ENCODE measurements at places on chromosomes 12 and 14. TPM values are rescaled to one million over a fixed set of nuclear protein-coding genes. Genes with fewer than 3 reads are reported as not detected.

- DNase-seq: no peak
These were observed 988 bp upstream of the TMEM263 start for GRCh38 chr12:106954462-106955376.

GRCh38 chr12:25884024-25884919, 74.2 kb upstream of the RASSF8 start:
- DNase-seq: no peak

- DNase-seq: peak; percentile 87
These were observed 117.5 kb downstream of the DYRK2 start for GRCh38 chr12:67765776-67766766.

- no peak for DNase-seq
These were observed 356.2 kb downstream of the SNAPC1 start for GRCh38 chr14:62118461-62118860.

GRCh38 chr14:90570461-90570860, 173.6 kb downstream of the CALM1 start:
- no peak for DNase-seq

DNA sequence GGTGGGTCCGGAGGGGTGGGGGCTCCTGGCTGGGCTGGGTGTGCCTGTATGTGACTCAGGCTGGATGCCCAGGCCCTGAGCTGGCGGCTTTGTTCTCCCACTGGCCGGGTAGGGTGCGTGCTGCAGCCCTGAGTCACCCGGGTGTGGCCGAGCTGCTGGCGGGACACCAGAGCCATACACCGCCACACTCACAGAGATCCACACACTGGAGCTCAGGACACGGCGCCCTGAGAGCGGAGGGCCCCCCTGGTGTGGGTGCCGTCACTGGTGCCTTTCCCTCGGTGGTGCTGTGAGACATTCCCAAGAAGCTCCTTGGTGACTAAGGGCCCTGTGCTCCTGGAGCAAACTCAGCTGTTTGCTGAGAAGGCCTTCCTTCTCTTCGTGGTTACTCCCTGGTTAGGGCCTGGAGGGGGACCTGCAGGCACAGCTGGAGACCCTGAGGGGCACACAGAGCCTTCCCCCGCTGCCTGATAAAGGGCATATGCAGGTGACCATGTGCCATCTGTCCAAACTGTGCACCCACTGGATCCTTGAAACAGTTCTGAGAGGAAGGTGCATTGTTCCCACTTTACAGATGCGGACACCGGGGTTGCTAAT, 44.3 kb downstream of the KRT80 start:
- peak; percentile 99 for DNase-seq

- no peak for DNase-seq
These were observed 11.1 kb downstream of the NRXN3 start for GRCh38 chr14:78181270-78181669.

GRCh38 chr14:54497224-54497623, 8.4 kb upstream of the GMFB start:
- DNase-seq: no peak

DNA sequence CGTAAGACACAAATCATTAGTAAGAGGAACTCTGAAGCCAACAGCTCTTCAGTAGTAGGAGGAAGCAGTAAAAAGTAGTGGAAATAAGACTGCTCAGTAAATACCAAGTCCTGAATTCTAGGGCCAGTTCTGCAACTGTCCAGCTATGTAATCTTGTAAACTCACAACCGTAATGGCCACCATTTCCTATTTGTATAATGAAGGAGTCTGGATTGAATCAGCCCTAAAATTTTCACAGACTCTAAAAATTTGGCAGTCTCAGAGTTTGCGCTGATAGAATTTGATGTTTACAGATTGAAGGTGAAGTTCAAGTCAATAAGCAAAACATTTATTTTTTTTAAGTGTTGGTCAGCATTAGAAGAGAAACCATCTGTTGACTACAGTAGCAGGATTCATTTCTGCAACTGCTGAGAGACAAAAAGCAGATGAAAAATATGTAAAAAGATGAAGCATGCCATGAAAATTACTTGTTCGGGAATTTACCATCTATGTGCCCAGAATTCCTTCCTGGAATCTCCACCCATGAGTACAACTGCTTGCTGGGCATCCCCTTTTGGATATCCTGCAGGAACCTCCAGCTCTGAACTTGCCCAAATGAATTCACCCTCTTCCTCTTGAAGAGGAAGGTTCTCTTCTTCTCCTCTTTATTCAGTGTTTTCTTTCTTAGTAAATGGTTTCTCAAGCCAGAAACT, 47.5 kb downstream of the GALNT4 start:
- DNase-seq: no peak

DNA sequence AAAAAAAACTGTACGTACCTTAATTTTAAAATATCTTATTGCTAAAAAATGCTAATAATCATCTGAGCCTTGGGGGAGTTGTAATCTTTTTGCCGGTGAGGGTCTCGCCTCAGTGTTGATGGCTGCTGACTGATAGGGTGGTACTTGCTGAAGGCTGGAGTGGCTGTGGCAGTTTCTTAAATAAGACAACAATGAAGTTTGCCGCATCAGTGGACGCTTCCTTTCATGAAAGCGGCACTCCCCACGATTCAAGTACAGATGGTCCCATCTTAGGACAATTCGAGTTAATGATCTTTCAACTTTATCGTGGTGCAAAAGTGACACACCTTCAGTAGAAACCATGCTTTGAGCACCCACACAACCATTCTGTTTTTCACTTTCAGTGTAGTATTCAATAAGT, 7.6 kb upstream of the PLD4 start:
- no peak for DNase-seq

DNA sequence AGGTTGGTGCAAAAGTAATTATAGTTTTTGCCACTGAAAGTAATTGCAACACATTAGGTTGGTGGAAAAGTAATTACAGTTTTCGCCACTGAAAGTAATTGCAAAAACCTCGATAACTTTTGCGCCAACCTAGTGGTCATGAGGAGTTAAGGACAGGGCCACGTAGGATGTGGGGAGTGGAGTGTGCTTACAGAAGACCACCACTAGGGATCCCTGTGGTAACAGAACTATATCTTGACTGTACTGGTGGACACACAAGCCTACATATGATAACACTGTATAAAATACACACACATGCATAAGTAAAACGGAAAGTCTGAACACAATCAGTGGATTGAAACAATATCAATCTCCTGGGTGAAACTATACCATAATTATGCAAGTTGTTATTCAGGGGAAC, 187.4 kb upstream of the ABCD2 start:
- no peak for DNase-seq

DNA sequence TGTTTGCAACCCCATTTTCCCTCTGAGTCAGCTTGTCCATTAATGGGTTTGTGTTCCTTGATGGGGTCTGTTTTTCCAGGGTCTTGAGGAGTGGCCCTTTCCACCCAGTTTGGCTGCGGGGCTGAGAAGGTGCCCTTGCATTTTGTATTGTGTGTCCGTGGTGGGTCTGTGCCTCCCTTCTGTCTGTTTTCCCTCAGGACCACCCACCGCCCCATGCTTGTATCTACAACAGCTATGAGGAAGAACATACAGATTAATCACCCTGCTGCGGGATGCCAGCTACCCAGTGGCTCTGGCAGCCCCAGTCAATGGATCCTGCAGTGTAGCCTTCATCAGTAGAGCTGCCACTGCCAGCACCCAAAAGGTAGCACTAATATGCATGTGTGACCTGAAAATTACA, 235.7 kb downstream of the CACNA1C start:
- no peak for DNase-seq

DNA sequence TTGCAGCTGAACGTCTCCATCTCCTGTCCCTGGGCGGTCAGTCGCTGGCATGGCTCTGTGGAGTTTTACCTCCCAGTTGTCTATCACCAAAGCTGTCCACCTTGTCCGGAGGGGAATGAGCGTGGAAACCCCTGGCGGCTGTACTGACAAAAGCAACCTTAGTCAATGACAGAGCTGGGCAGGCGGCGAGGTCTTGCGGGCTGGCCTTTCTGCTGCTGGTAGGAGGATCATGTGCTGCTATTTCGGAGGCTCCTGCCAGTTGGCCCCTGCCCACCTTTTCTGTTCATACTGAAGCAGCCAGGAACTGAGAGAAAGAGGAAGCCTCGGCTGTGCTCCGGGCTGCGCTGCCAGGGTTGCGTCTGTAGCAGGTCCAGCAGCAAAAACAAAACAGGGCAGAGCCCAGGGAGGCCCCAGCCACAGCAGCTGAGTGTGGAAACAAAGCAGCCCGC, 57.7 kb downstream of the HMGA2 start:
- DNase-seq: no peak

- no peak for DNase-seq
These were observed 33.0 kb downstream of the KLHL28 start for GRCh38 chr14:44928793-44929192.

DNA sequence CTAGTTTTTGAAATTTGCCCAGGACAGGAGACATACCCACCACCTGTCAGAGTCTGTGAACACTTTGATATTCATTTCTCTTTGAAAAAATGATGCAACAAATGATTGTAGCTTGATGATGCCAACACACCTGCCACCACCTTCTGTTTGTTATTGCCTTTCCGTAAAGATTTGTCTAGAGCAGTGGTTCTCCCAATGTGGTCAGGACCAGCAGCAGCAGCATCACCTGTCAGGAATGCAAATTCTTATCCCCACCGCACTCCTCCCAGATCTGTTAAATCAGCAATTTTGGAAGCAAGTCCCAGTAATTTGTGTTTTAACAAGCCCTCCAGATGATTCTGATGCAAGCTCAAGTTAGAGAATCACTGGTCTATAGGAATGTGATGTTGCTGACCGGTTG, 9.9 kb downstream of the CCDC175 start:
- DNase-seq: no peak

GRCh38 chr12:115312901-115313300, 628.9 kb upstream of the TBX3 start:
- DNase-seq: no peak

DNA sequence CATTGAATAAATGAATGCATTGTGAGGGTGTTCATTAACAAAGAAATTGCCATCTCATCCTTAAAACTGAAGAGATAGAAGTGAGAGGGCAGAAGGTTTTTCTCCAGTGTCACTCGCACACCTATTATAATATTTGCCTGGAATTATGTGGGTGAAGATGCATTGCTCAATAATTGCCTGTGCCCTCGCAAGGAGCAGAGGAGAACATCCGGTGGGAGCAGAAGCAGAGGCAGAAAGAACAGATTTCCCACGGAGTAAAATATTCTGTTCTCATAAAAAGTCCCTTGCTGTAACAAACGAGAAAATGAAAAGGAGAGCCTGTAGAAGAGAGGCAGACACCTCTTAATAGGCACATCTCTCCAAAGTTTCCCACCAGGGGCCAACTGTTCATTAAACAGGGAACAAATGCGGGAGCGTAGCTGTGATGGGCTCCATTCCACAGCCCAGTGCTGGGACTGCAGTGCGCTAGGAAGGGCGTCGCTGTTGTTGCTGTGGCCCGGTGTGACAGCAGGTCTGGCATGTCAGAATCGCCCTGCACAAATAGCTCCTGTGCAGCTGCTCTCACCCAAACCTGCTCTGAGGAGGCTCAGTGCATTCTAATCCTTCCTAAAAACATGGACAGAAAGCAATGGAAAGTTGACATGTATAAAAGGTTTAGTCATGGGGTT, 359.8 kb downstream of the APAF1 start:
- DNase-seq: no peak

GRCh38 chr12:66916189-66916588, 237.3 kb upstream of the GRIP1 start:
- DNase-seq: no peak

DNA sequence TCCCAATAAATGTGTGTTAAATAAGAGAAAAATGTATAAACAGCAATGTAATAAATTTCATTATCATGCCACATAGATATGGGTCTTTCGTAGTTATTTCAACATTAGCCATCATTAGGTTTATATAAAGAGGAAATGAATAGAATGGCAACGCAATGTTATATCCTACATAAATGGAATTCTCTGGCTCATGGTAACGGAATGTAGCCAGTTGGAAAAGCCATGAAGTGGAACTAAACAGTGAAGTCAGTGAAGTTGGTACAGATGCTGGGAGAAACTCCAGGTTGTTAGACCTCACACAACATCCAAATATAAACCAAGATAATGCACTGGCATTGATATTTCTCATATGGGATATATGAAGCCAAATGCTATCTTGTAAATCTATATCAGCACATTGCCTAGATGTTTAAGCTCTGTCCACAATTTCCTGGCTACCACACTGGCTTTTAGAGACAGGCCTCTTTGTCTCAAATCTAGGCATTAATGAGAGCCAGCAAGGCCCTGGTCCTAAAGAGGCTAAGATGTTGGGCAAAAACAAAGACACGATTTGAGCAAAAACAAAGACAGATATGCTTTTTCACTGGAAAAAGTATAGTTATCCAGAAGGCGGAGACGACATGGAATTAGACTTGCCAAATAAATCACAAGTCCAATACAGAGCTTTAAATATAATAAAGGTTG, 861.0 kb downstream of the RPS29 start:
- no peak for DNase-seq

- DNase-seq: no peak
These were observed 39.7 kb downstream of the DHRS2 start for GRCh38 chr14:23675906-23676305.

- no peak for DNase-seq
These were observed 34.9 kb downstream of the SH2B3 start for GRCh38 chr12:111440631-111441030.

GRCh38 chr12:25162866-25163265, 32.1 kb downstream of the DNAI7 start:
- DNase-seq: no peak

NRL gene
- 2.3 TPM for total RNA-seq

CLEC4D gene
- total RNA-seq: not detected

POTEG gene
- not detected for total RNA-seq

PLCZ1 gene
- not detected for total RNA-seq

TMEM120B gene
- 12.4 TPM for total RNA-seq

CAPZA3 gene
- not detected for total RNA-seq

NINJ2 gene
- 19.3 TPM for total RNA-seq

SLCO1C1 gene
- not detected for total RNA-seq

IL22 gene
- not detected for total RNA-seq

TNS2 gene
- 11.5 TPM for total RNA-seq

TAOK3 gene
- total RNA-seq: 60.5 TPM

TMEM119 gene
- not detected for total RNA-seq

SUPT16H gene
- 65.4 TPM for total RNA-seq

KNTC1 gene
- 63.0 TPM for total RNA-seq

NKX2-1 gene
- total RNA-seq: not detected

ASCL1 gene
- total RNA-seq: not detected

PRIMA1 gene
- total RNA-seq: not detected
